ENCODE measurements at places on chromosomes 13 and 19.

DNA sequence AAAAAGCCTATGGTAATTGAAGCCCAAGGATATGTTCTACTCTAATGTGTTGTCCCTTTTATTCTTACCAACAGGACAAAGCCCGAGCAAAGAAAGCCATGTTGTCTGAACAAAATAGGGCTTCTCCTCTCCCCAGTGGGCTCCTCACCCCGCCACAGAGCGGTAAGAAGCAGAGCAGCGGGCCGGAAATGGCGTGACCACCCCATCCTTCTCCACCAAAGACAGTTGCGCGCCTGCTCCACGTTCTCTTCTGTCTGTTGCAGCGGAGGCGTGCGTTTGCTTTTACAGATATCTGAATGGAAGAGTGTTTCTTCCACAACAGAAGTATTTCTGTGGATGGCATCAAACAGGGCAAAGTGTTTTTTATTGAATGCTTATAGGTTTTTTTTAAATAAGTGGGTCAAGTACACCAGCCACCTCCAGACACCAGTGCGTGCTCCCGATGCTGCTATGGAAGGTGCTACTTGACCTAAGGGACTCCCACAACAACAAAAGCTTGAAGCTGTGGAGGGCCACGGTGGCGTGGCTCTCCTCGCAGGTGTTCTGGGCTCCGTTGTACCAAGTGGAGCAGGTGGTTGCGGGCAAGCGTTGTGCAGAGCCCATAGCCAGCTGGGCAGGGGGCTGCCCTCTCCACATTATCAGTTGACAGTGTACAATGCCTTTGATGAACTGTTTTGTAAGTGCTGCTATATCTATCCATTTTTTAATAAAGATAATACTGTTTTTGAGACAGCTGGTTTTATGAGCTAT lies 12.0 kb downstream of the CCNE1 start:
- ATAC-seq, result no peak

DNA sequence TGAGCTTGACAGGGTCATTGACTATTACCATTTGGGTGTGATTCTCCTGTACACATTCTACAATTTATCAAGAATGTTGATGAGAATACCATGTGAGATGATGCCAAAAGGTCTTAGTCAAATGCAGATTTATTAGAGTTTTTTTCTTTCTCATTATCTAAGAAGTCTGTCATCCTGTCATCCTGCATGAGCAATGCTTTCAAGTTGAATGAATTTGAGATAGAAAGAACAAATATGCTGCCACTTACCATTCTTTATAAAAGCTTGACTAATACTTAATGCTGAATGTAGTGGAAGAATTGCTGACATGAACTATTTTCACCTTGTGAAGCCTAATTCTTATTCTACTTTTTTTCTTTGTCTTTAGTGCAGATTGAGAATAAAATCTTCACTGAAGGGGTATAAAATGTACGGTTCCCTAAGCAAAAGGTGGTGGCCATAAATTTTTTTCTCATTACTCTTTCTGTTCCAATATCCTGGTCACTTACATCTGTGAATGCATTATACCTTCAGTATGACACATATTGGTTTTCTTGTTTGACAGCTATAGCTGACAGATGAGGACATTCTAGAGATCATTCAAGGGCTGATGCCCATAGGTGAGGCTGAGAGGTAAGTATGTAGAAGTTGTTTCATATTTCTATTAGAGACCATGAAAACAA lies 1434.7 kb downstream of the SLITRK1 start:
- no peak for ATAC-seq

- no peak for ATAC-seq
Measured at GRCh38 chr13:98350746-98351330, 173.8 kb upstream of the RNF113B start.

DNA sequence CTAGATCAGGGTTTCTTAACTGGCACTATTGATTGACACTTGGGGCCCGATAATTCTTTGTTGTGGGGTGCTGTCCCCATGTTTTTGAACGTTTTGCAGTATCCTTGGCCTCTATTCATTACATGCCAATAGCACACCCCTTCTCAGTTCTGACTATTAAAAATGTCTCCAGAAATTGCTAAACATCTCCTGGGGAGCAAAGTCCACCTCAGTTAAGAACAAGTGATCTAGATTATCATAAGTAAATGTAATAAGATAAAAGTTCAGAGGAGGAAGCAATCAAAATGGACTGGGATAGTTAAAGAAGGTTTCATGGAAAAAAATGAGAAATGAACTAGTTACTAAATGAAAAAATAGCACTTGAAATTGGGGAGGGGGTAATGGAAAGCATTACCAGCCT lies 98.1 kb upstream of the MIR17HG start:
- ATAC-seq, result no peak

- ATAC-seq, result no peak
Measured at GRCh38 chr13:60519496-60519895, 122.5 kb downstream of the TDRD3 start.
